ENCODE measurements at places on chromosomes 6 and 20. TPM values are rescaled to one million over a fixed set of nuclear protein-coding genes. Genes with fewer than 3 reads are reported as not detected.

Gene MUCL3
- 0.14 TPM for total RNA-seq

Gene CCN5
- 27.9 TPM for total RNA-seq

Gene BPIFB4
- total RNA-seq = not detected

Gene PDE7B
- 0.63 TPM for total RNA-seq

Gene RIMS1
- total RNA-seq = not detected

Gene MUC22
- total RNA-seq = 0.03 TPM

Gene GCNT2
- total RNA-seq = 6.0 TPM

Gene CST1
- total RNA-seq = 0.98 TPM

Gene IL17F
- not detected for total RNA-seq

Gene PKIB
- 0.71 TPM for total RNA-seq

Gene RIN2
- 22.9 TPM for total RNA-seq

Gene GTF2H4
- 17.1 TPM for total RNA-seq

Gene BNIP5
- 0.05 TPM for total RNA-seq
